ENCODE measurements at places on chromosomes 13 and 19. TPM values are rescaled to one million over a fixed set of nuclear protein-coding genes. Genes with fewer than 3 reads are reported as not detected.

GRCh38 chr13:101739382-101740178 lies 287.1 kb downstream of the ITGBL1 start:
- H3K4me1 ChIP-seq, result no peaks in the 10 kb centered on the region
- no peak for DNase-seq
- H3K36me3 ChIP-seq, result no peaks in the 10 kb centered on the region

DNA sequence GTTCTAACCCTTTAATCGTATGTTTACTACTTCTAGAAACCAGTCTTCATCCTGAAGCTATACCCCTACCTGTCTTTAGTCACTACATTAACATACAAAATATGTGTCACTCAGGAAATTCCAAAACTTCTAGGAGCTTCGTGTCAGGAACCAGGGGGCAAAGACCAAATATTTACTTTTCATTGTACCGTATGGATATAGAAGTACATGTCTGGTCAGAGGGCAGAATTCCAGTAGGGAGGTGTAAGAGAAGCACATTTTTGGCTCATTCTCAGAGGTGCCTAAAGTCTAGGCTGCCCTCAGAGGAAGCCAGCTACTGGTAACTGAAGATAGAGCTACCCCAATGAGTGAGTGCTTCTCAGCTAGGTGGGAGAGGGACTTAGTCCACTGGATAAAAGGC lies 320.7 kb downstream of the DIAPH3 start:
- no peak overlapping the region for H3K27ac ChIP-seq
- H3K27me3 ChIP-seq, result no peaks in the 10 kb centered on the region
- H3K4me3 ChIP-seq, result no peak overlapping the region
- no peaks in the 10 kb centered on the region for H3K4me1 ChIP-seq

DNA sequence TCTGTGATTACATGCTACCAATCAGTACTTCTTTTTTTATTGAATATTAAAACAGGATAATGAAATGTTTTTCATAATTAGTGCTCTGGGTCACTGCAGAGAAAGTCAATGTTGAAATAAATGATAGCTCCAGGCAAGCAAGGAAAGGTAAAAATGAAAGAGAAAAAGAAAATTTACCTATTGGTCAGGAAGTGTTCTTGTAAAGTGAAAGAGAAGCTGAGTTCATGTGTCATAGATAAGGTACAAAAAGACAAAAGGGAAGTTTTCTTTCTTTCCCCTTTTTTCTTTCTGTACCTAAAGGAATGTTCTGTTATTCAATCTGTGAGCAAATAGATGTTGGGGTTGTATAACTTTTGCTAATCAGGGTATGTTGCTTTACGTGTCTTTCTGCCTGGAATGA lies 197.0 kb downstream of the PCDH9 start:
- H3K27ac ChIP-seq, result no peak overlapping the region
- DNase-seq, result no peak
- H3K4me1 ChIP-seq, result peaks cover 8% of the 10 kb centered on the region

Gene UPK1A
- not detected for total RNA-seq

Gene SMIM24
- total RNA-seq, result not detected

DNA sequence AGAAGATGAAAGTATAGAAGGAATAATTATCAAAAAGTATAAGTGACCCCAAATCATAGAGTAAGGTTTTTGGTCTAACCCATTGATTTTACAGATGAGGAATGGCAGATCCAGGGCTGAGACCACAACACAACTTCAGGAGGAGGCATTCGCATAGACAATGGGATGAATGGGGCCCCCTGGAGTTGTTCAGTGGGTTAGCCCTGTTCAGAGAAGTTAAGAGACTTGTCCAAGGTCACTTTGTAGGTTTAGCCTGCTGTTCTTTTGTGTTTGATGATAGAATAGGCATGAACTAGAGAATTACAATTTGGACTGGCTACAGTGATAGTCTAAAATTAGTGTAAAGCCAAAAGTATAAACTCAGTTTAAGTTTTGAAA lies 233.9 kb downstream of the KCNRG start:
- DNase-seq, result no peak
- no peaks in the 10 kb centered on the region for H3K27me3 ChIP-seq
- H3K4me3 ChIP-seq, result no peak overlapping the region
- no peak overlapping the region for H3K27ac ChIP-seq
- H3K4me1 ChIP-seq, result no peaks in the 10 kb centered on the region

Gene PRTN3
- total RNA-seq, result not detected

GRCh38 chr19:7340959-7341837 lies 7.5 kb upstream of the ARHGEF18 start:
- no peak overlapping the region for H3K27ac ChIP-seq
- no peaks in the 10 kb centered on the region for H3K27me3 ChIP-seq
- DNase-seq, result peak; percentile 89

Gene MUC16
- total RNA-seq, result under 0.01 TPM

Gene ZNF534
- not detected for total RNA-seq

Gene ZFP36
- 207 TPM for total RNA-seq

DNA sequence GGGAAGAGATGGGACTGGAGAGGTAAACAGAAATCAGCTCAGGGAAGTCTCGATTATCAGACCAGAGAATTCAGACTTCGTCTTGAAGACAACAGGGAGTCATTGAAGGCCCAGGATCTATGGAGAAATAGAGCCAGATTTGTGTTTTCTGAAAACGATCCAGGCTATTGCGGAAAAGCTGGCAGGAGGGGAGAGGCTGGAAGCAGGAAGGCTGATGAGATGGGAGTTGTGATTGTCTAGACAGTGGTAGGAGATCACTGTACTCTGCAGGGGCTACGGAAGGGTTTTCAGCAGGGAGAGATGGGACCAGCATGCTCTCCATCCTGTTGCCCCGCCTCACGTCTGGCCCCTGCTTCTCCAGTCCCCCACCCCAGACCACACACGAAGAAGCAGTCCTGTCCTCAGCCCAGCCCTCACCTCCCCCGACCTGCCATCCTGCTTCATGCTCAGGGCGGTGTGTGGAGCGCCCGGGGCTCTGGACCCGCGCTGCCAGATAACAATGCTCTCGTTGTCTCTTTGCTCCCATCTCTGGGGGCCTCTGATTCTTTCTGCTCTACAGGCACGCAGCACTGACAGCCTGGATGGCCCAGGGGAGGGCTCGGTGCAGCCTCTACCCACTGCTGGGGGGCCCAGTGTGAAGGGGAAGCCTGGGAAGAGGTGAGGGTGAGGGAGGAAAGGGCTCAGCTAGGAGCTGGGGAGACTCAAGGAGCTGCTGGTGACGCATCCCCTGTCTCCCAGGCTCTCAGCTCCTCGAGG lies 1.9 kb downstream of the ARHGAP33 start:
- no peaks in the 10 kb centered on the region for H3K27me3 ChIP-seq
- peaks cover 11% of the 10 kb centered on the region for H3K36me3 ChIP-seq
- H3K4me1 ChIP-seq, result peaks cover 17% of the 10 kb centered on the region
- H3K27ac ChIP-seq, result no peak overlapping the region

- H3K4me3 ChIP-seq, result no peak overlapping the region
- H3K27ac ChIP-seq, result no peak overlapping the region
- peaks cover 23% of the 10 kb centered on the region for H3K4me1 ChIP-seq
- H3K36me3 ChIP-seq, result no peaks in the 10 kb centered on the region
These were observed 29.6 kb downstream of the GJA3 start for GRCh38 chr13:20131057-20131832.

- H3K4me1 ChIP-seq, result no peaks in the 10 kb centered on the region
- no peaks in the 10 kb centered on the region for H3K27me3 ChIP-seq
- no peak for DNase-seq
- no peak overlapping the region for H3K4me3 ChIP-seq
These were observed 12.6 kb downstream of the CCL25 start for GRCh38 chr19:8064911-8065874.

Gene ZNF728
- 3.5 TPM for total RNA-seq

DNA sequence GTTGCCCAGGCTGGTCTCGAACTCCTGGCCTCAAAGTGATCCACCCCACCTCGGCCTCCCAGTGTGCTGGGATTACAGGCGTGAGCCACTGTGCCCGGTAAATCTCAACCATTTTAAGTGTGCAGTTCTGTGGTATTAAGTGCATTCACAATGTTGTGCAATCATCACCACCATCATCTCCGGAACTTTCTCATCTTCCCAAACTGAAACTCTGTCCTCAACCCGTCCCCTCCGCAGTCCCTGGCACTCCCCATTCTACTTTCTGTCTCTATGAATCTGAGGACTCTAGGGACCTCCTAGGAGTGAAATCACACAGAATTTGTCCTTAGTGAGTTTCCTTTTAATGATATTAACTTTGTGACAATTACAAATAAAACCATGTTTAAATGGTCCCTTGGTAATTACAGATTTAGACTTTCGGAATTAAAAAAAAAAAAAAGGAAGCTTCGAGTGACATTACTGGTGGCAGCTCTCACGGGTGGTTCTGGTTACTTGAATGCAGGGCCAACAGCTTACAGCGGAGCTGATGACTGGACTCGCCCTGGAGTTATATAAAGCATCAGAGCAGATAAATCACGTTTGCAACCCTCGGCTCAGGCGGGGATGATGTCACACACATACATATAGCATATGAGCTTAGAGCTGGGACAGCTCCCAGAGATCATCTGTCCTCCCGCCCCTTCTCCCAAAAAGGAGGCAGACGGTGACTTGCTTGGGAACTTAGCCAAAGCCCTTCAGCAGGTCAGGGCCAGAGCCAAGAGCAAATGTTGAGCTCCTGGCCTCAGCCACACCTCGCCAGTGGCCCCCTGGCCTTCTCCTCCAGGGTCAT lies 89.8 kb downstream of the ZNF557 start:
- H3K27ac ChIP-seq, result peak overlapping the region; percentile 76
- H3K4me3 ChIP-seq, result no peak overlapping the region
- H3K36me3 ChIP-seq, result peaks cover 20% of the 10 kb centered on the region
- H3K27me3 ChIP-seq, result no peaks in the 10 kb centered on the region

DNA sequence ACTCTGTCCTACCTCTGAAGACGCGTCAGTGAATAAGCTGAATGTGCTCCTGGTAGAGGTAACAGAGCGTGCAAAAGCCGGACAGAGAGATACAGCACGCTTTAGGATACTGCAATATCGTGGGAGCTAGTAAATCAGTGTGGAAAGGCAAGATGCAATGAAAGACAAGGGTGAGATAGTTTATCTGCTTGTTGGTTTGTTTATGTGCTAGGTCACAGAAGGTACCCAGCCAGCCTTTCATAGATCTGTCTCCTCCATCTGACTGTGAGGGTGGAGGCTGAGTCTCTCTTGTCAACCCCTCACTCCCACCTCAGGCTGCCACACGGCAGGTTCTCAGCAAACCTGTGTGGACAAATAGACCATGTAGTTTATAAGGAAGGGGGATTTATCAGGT lies 904 bp upstream of the GIPC1 start:
- H3K4me1 ChIP-seq, result peaks cover 27% of the 10 kb centered on the region
- no peak for DNase-seq
- no peaks in the 10 kb centered on the region for H3K36me3 ChIP-seq
- peak overlapping the region; percentile 82 for H3K27ac ChIP-seq
- H3K4me3 ChIP-seq, result peak overlapping the region; percentile 90
- no peaks in the 10 kb centered on the region for H3K27me3 ChIP-seq

Gene FREM2
- total RNA-seq, result 8.2 TPM

DNA sequence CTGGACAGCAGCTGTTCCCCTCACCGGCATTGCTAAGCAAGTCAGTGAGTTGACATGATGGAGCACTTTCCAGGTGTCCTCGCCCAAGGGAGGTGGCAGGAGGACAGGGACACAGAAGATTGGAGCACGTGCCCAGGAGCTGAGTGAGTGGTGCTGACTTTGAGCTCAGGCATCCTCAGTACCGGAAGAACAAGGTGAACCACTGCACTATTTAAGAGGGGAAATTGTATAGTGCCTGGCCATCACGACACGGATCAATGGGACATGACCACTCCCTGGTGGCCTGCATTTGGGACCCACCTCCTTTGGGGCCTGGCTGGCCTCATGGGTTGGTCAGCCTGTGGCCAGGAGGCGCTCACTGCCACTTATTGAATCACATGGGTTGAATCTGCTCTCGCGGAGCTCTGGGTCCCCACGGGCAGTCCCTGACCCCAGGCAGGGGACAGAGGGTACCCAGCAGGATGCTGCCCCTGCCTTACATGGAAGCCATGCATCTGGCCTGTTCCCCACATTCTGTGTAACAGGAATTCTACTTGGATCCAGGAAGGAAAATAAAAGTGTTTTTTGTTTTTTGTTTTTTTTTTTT lies 206.9 kb upstream of the ZNF536 start:
- no peak overlapping the region for H3K4me3 ChIP-seq
- no peak overlapping the region for H3K27ac ChIP-seq
- DNase-seq, result no peak
- H3K36me3 ChIP-seq, result no peaks in the 10 kb centered on the region

GRCh38 chr19:18153556-18154134 lies 682 bp downstream of the PIK3R2 start:
- peak overlapping the region; percentile 86 for H3K4me3 ChIP-seq
- peak overlapping the region; percentile 87 for H3K27ac ChIP-seq
- no peak for DNase-seq
- H3K36me3 ChIP-seq, result no peaks in the 10 kb centered on the region
- H3K4me1 ChIP-seq, result peaks cover 50% of the 10 kb centered on the region
- H3K27me3 ChIP-seq, result no peaks in the 10 kb centered on the region

- no peak overlapping the region for H3K4me3 ChIP-seq
- H3K36me3 ChIP-seq, result no peaks in the 10 kb centered on the region
- H3K4me1 ChIP-seq, result no peaks in the 10 kb centered on the region
- no peak overlapping the region for H3K27ac ChIP-seq
- no peaks in the 10 kb centered on the region for H3K27me3 ChIP-seq
- DNase-seq, result no peak
These were observed 102.4 kb downstream of the KCTD12 start for GRCh38 chr13:76783798-76784197.

Gene VMAC
- 9.5 TPM for total RNA-seq
